Activated B cell treated with CpG ODN at 0.5 μM for 24 hours (primary cell): ENCODE measurements at places on chromosomes 2 and 18. TPM values are rescaled to one million over a fixed set of nuclear protein-coding genes. Genes with fewer than 3 reads are reported as not detected.
A peak's percentile ranks its signal among the peaks of the same experiment; 100 is the strongest.

DNA sequence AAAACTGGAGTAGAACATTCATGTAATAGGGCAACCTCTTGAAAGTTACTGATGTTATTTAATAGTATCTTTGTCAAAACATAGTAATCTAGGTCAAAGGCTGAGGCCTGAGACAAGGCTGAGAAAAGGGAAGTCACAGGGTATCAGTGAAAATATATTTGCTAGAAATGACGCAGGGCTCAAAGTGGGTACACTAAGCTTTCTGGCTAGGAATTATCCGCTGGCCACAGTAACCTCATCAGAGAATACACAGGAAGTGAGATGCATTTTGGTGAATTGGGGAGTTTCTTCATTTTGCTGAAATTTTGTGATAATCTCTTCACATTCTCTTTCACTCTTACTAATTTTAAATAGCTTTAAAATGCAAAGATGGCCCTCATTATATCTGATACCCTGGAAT, 206.8 kb downstream of the OTX1 start:
- H3K4me3 ChIP-seq: no peak overlapping the region
- peaks cover 3% of the 10 kb centered on the region for H3K36me3 ChIP-seq
- DNase-seq: no peak
- no peaks in the 10 kb centered on the region for H3K4me1 ChIP-seq
- H3K27ac ChIP-seq: no peak overlapping the region

DNA sequence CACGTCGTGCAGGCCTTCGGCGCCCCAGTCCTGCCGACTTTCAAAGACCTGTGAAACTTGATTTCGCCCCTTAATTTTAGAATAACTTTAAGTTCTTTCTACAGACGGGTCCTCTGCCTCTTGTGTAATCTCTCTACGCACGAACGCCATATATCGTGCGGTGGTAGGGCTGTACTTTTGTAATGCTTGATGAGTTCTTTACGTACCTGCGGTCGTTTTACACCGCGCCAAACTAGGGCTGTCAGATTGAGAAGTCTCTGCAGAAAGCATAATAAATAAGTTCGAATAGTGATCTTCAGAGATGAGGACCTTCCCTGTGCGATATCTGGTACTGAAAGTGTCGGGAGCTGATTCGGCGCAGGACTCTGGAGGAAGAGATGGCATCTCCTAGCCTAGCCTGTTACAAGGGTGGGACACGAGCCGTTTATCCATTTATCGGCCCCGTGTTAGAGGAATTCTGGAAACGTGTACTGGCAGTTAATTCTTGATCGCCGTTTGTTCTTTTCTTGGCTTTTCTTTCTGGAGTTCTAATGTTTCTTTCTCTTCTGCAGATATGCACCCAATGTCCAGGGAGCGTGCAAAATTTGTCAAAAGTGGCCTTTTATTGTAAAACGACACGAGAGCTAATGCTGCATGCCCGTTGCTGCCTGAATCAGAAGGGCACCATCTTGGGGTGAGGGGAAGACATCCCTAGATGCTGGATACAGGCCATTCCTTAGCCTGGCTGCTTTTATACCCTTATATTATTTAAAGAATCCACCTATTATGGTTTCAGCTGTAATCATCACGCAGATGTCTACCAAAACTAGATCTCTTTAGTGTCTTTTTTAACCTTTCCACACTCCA, 781 bp upstream of the SLC5A6 start:
- no peaks in the 10 kb centered on the region for H3K27me3 ChIP-seq
- H3K36me3 ChIP-seq: peaks cover 54% of the 10 kb centered on the region
- H3K27ac ChIP-seq: peak overlapping the region; percentile 100
- DNase-seq: no peak
- H3K4me1 ChIP-seq: peaks cover 42% of the 10 kb centered on the region

DNA sequence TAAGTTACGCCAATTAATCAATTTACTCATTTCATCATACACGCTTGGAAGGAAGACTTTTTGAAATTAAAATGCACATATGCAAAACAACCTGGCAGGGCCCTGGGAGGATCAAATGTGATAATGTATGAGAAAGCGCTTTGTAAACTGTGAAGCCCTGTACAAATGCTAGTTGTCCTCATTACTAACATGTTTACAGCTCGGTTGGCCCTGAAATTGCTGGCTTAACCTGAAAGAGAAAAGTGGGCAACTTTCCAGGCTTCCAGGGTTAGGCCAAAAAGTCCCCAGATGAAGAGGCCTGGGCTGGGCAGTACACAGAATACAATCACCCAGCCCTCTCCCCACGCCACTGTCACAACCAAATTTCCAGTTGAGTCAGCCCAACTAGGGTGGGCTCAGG, 60.2 kb downstream of the DNMT3A start:
- H3K36me3 ChIP-seq: peaks cover 25% of the 10 kb centered on the region
- no peak for DNase-seq
- no peak overlapping the region for H3K27ac ChIP-seq
- H3K4me1 ChIP-seq: peaks cover 64% of the 10 kb centered on the region
- H3K4me3 ChIP-seq: no peak overlapping the region
- H3K27me3 ChIP-seq: no peaks in the 10 kb centered on the region

GRCh38 chr2:104880076-104880475, 26.2 kb downstream of the POU3F3 start:
- no peak for DNase-seq
- peaks cover 2% of the 10 kb centered on the region for H3K4me1 ChIP-seq
- H3K36me3 ChIP-seq: no peaks in the 10 kb centered on the region
- H3K27ac ChIP-seq: no peak overlapping the region
- peaks cover 17% of the 10 kb centered on the region for H3K27me3 ChIP-seq
- no peak overlapping the region for H3K4me3 ChIP-seq

- H3K36me3 ChIP-seq: no peaks in the 10 kb centered on the region
- no peak overlapping the region for H3K27ac ChIP-seq
- H3K4me3 ChIP-seq: no peak overlapping the region
- H3K27me3 ChIP-seq: no peaks in the 10 kb centered on the region
- H3K4me1 ChIP-seq: no peaks in the 10 kb centered on the region
These were observed 42.7 kb downstream of the VSNL1 start for GRCh38 chr2:17583166-17583565.

GRCh38 chr2:160006475-160006874, 55.9 kb downstream of the PLA2R1 start:
- H3K36me3 ChIP-seq: no peaks in the 10 kb centered on the region
- H3K27me3 ChIP-seq: peaks cover 10% of the 10 kb centered on the region
- no peak overlapping the region for H3K4me3 ChIP-seq
- no peaks in the 10 kb centered on the region for H3K4me1 ChIP-seq

GRCh38 chr18:66342577-66342976, 261.3 kb downstream of the CDH19 start:
- no peaks in the 10 kb centered on the region for H3K36me3 ChIP-seq
- no peak overlapping the region for H3K4me3 ChIP-seq
- no peaks in the 10 kb centered on the region for H3K27me3 ChIP-seq
- no peak overlapping the region for H3K27ac ChIP-seq
- no peaks in the 10 kb centered on the region for H3K4me1 ChIP-seq

GRCh38 chr2:86584151-86584913, 21.1 kb upstream of the CHMP3 start:
- no peaks in the 10 kb centered on the region for H3K36me3 ChIP-seq
- H3K4me3 ChIP-seq: no peak overlapping the region
- DNase-seq: no peak
- H3K27ac ChIP-seq: no peak overlapping the region
- peaks cover 3% of the 10 kb centered on the region for H3K4me1 ChIP-seq

- H3K36me3 ChIP-seq: no peaks in the 10 kb centered on the region
- no peaks in the 10 kb centered on the region for H3K27me3 ChIP-seq
- H3K27ac ChIP-seq: no peak overlapping the region
- no peaks in the 10 kb centered on the region for H3K4me1 ChIP-seq
These were observed 93.2 kb downstream of the SOCS6 start for GRCh38 chr18:70382017-70382416.

GRCh38 chr18:79599441-79599931, 80.1 kb upstream of the CTDP1 start:
- H3K4me3 ChIP-seq: no peak overlapping the region
- H3K27ac ChIP-seq: no peak overlapping the region
- peaks cover 4% of the 10 kb centered on the region for H3K27me3 ChIP-seq

- H3K27me3 ChIP-seq: no peaks in the 10 kb centered on the region
- H3K36me3 ChIP-seq: peaks cover 7% of the 10 kb centered on the region
- H3K4me3 ChIP-seq: no peak overlapping the region
- DNase-seq: no peak
- peak overlapping the region; percentile 62 for H3K27ac ChIP-seq
These were observed 55.3 kb upstream of the B3GNT2 start for GRCh38 chr2:62140426-62141141.

GRCh38 chr2:224561234-224562005, 23.7 kb downstream of the CUL3 start:
- no peak for DNase-seq
- peaks cover 25% of the 10 kb centered on the region for H3K36me3 ChIP-seq
- H3K27ac ChIP-seq: no peak overlapping the region
- H3K4me3 ChIP-seq: no peak overlapping the region
- peaks cover 26% of the 10 kb centered on the region for H3K4me1 ChIP-seq

DNA sequence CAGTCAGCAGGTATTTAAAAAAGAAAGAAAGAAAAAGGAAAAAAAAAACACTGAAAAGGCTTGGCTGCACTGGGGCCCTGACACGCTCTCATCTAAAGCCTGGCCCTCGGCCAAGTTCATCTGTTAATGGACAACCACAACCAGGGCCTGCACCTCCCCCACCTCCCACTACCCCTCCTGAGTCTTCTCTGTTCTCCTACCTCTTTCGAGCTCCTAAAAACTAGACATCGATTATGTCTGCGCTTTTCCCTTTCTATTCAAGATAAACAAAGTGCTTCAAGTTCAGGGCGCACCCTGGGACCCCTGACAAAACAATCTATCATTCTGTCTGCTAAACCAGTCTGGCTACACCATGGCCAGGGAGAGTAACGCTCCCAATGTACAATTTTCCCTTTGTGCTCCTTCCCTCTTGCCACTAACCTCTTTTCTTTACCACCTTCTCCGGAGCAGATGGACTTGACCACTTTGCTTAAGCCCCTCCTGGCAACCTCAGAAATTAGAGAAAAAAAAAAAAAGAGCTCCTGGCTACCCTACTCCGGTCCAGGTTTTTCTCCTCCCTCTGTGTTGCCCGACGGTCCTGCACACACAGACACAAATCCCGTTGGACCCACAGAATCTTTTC, 22.7 kb downstream of the BCL11A start:
- H3K4me3 ChIP-seq: peak overlapping the region; percentile 81
- no peaks in the 10 kb centered on the region for H3K27me3 ChIP-seq
- peaks cover 100% of the 10 kb centered on the region for H3K4me1 ChIP-seq
- H3K36me3 ChIP-seq: peaks cover 78% of the 10 kb centered on the region
- no peak for DNase-seq

GRCh38 chr2:3265981-3266924, 111.4 kb downstream of the EIPR1 start:
- no peak for DNase-seq
- no peak overlapping the region for H3K4me3 ChIP-seq
- peaks cover 24% of the 10 kb centered on the region for H3K36me3 ChIP-seq
- H3K27ac ChIP-seq: no peak overlapping the region

- no peak overlapping the region for H3K4me3 ChIP-seq
- no peak for DNase-seq
- no peaks in the 10 kb centered on the region for H3K27me3 ChIP-seq
- H3K27ac ChIP-seq: no peak overlapping the region
- no peaks in the 10 kb centered on the region for H3K4me1 ChIP-seq
These were observed 516.2 kb downstream of the DCDC2C start for GRCh38 chr2:4219571-4219970.

DNA sequence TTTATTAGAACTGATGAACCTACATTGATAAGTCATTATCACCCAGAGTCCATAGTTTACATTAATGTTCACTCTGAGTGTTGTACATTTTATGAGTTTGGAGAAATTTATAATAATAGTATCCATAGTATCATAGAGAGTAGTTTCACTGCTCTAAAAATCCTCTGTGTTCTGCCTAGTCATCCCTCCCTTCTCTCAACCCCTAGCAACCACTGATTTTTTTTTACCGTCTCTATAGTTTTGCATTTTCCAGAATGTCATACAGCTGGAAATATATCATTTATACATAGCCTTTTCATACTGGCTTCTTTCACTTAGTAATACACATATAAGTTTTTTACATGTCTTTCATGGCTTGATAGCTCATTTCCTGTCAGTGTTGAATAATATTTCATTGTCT, 231.1 kb downstream of the RAD51AP2 start:
- DNase-seq: no peak
- H3K27ac ChIP-seq: no peak overlapping the region
- H3K36me3 ChIP-seq: no peaks in the 10 kb centered on the region

GRCh38 chr2:113769555-113769954, 13.1 kb upstream of the SLC35F5 start:
- H3K36me3 ChIP-seq: no peaks in the 10 kb centered on the region
- H3K27ac ChIP-seq: no peak overlapping the region
- H3K27me3 ChIP-seq: no peaks in the 10 kb centered on the region
- no peaks in the 10 kb centered on the region for H3K4me1 ChIP-seq

DNA sequence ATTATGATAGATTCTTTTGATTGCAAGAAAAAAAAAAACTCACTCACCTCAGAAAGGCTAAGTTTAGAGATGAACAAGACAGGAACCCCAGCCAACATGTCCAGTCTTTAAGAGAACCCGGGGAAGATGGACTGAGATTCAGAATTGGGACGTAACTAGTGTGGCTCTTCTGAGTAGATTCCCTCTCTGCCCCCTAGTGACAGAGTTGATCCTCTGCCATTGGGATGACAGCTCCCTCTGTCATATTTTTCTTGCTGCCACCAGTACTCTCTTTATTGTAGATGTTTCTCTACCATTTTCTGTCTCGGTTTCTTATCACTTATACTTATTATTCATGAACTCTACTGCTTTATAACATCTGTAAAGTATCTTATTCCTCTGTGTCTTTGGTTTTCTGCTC, 77.7 kb downstream of the GULP1 start:
- no peak overlapping the region for H3K4me3 ChIP-seq
- no peaks in the 10 kb centered on the region for H3K4me1 ChIP-seq
- no peaks in the 10 kb centered on the region for H3K36me3 ChIP-seq
- H3K27ac ChIP-seq: no peak overlapping the region

GRCh38 chr2:41881249-41881648, 166.6 kb upstream of the PKDCC start:
- DNase-seq: no peak
- no peak overlapping the region for H3K4me3 ChIP-seq
- H3K27ac ChIP-seq: no peak overlapping the region

- no peak overlapping the region for H3K4me3 ChIP-seq
- DNase-seq: no peak
- H3K36me3 ChIP-seq: peaks cover 8% of the 10 kb centered on the region
- no peaks in the 10 kb centered on the region for H3K4me1 ChIP-seq
- H3K27me3 ChIP-seq: no peaks in the 10 kb centered on the region
- no peak overlapping the region for H3K27ac ChIP-seq
These were observed 57.7 kb downstream of the NBEAL1 start for GRCh38 chr2:203072371-203072770.

GRCh38 chr2:121018136-121019061, 266.6 kb downstream of the TFCP2L1 start:
- H3K36me3 ChIP-seq: no peaks in the 10 kb centered on the region
- DNase-seq: no peak
- H3K27ac ChIP-seq: no peak overlapping the region
- no peak overlapping the region for H3K4me3 ChIP-seq
- peaks cover 5% of the 10 kb centered on the region for H3K27me3 ChIP-seq
- no peaks in the 10 kb centered on the region for H3K4me1 ChIP-seq

RSAD2 gene
- total RNA-seq: 0.29 and 0.67 TPM in 2 replicates

RESP18 gene
- total RNA-seq: not detected in 2 replicates

WDPCP gene
- total RNA-seq: 10.0 and 12.9 TPM in 2 replicates

IL1A gene
- total RNA-seq: 1.4 and 1.9 TPM in 2 replicates

EFR3B gene
- total RNA-seq: 0.07 and 0.10 TPM in 2 replicates

RAB6C gene
- not detected in 2 replicates for total RNA-seq

EPHA4 gene
- total RNA-seq: 23.9 and 26.4 TPM in 2 replicates

NPPC gene
- total RNA-seq: not detected in 2 replicates
